ENCODE measurements at places on chromosomes 2 and 18.

DNA sequence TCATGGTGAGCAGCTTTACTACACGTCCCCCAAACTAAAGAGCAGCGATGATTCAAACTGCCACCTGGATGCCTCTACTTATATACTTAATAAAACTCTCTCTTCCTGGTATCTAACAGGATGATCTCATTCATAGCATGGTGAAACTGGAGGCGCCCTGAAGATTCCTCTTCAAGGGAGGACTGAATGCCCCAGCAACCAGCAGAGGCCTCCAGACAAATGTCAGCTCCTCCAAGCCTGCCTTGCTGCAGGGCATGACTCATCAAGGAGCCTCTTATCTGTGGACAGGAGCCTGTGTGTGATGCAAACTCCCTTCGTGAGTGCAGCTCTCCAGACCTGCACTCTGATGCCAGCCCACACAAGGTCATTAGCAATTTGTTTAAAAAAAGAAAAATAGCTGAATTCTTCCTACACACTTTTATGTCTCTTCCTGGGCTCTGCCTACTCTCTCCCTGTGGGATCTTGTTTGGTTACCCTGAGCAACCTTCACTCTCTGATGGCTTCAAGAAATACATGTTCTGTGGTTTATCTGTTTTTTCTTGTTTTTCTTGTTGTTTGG is 30.2 kb downstream of the LONRF2 start:
- peak; percentile 7 for DNase-seq

- no peak for DNase-seq
Observed at GRCh38 chr18:28792404-28793086, 615.6 kb upstream of the CDH2 start.

GRCh38 chr2:38581193-38582147 is 21.3 kb downstream of the HNRNPLL start:
- peak; percentile 60 for DNase-seq

- no peak for DNase-seq
Observed at GRCh38 chr2:71907503-71907902, 240.2 kb downstream of the CYP26B1 start.

- DNase-seq = no peak
Observed at GRCh38 chr2:85589982-85590791, 5.4 kb upstream of the RNF181 start.
